ENCODE measurements at places on chromosomes 1 and 21. TPM values are rescaled to one million over a fixed set of nuclear protein-coding genes. Genes with fewer than 3 reads are reported as not detected.

DNA sequence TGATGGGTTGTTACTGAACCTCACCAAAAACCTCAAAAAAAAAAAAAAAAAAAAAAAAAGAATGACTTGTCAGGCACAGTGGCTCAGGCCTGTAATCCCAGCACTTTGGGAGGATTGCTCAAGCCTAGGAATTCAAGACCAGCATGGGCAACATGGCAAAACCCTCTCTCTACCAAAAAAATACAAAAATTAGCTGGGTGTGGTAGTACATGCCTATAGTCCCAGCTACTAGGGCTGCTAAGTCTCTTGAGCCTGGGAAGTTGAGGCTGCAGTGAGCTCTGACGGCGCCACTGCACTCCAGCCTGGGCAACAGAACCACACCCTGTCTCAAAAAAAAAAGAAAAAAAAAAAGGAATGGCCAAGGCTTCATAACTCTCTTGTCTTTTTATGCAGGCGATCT is 11.1 kb downstream of the CHAF1B start:
- H3K36me3 ChIP-seq: peaks cover 66% of the 10 kb centered on the region
- DNase-seq: no peak
- H3K27ac ChIP-seq: no peak overlapping the region

DNA sequence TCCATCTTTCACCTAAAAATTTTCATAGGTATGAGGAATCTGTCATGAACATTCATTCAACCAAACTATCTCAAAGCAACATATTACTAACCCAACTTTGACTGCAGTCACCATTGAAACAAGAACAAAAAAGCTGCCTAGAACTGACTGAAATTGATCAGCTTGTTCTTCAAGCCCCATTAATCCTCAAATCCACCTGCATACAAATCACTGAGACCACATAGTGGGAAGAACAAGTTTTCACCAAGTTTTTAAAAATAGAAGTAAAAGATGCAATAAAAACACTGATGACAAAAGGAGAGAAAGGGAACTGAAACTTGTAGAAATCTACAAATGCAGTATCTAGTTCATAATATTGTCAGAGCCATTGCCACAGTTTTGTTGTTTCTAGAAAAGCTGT is 6.1 kb downstream of the SORT1 start:
- peaks cover 33% of the 10 kb centered on the region for H3K27me3 ChIP-seq
- no peak for DNase-seq
- H3K27ac ChIP-seq: no peak overlapping the region
- H3K4me1 ChIP-seq: peaks cover 31% of the 10 kb centered on the region
- no peaks in the 10 kb centered on the region for H3K36me3 ChIP-seq

DNA sequence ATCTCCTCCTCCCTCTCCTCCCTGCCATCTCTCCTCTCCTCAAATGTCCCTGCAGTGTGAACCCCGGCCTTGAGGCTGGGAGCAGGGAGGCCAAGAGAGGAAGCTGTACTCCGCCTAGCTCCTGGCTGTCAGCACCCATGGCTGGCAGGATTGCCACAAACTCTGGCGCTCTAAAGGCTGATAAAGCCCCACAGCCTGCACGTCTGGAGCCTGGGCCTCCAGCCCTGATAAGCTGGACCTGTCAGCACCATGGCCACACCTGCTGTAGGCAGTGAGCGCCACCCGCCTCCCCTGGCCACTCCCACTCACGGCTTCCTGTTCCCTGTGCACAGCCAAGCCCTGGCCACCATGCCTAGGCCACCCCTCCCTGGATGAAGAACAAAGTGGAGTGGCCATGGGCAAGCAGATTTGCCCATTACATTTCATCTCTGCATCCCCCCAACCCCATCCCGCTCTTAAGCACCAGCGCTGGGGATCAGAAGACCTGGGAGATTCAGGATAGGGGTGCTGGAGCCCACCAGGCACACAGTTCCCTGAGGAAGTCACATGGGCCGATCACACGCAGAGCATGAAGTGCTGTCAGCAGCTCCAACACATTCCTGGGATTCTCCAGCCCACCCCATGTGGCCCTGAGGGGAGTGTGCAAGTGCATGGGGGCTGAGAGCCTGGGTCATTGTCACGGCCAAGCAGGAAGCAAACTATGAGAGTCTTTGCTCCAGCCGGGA is 24.2 kb upstream of the NPPB start:
- no peaks in the 10 kb centered on the region for H3K36me3 ChIP-seq
- H3K27me3 ChIP-seq: no peaks in the 10 kb centered on the region
- H3K4me3 ChIP-seq: no peak overlapping the region

Gene KIF17
- 0.09 TPM for total RNA-seq

DNA sequence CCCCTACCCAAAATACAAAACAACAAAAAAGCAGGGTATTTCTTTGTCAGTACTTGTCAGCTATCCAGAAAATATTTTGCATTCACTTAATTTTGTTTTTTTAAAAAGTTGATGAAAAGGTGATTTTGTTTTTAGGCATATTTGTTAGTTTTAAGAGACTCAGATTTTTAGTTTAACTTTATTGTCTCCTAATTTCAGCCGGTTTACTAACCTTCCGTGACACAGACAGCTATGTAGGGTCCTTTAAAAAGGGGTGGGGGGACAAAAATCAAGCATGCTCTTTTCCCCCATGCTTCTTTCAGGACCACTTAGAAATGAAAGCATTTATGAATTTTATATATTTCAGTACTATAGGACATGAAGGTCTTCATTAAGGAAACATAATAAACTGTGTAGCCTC is 1.6 kb downstream of the PBX1 start:
- H3K4me3 ChIP-seq: no peak overlapping the region
- H3K4me1 ChIP-seq: peaks cover 5% of the 10 kb centered on the region
- no peak for DNase-seq
- no peaks in the 10 kb centered on the region for H3K36me3 ChIP-seq
- no peak overlapping the region for H3K27ac ChIP-seq

GRCh38 chr1:212470059-212470458 is 37.3 kb downstream of the NENF start:
- H3K4me1 ChIP-seq: peaks cover 2% of the 10 kb centered on the region
- no peak for DNase-seq
- H3K36me3 ChIP-seq: no peaks in the 10 kb centered on the region
- no peaks in the 10 kb centered on the region for H3K27me3 ChIP-seq

Gene NFYC
- total RNA-seq: 66.0 TPM

Gene LYPD8
- not detected for total RNA-seq

DNA sequence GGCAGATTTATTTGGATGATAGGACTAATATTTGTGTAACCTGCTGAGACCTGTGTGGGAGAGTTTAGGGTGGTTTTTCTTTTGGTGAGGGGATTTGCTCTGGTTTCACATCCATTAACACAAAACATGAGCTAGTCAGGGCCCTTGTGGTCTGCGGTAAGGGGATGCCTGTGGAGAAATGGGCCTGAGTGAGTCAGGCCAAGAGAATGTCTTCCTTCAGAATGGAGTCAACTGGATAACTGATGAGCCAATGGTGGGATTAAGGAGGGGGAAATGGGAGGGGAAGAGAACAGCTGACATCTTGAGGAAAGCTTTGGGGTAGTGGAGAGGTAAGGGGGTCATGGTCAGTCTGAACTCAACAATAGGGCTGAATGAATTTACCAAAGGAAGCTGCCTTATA is 13.9 kb downstream of the WNT2B start:
- no peak overlapping the region for H3K4me3 ChIP-seq
- H3K36me3 ChIP-seq: no peaks in the 10 kb centered on the region
- H3K27ac ChIP-seq: no peak overlapping the region

GRCh38 chr1:55812281-55812680 is 597.1 kb upstream of the USP24 start:
- H3K4me1 ChIP-seq: peaks cover 3% of the 10 kb centered on the region
- no peaks in the 10 kb centered on the region for H3K36me3 ChIP-seq
- no peak overlapping the region for H3K4me3 ChIP-seq
- H3K27ac ChIP-seq: no peak overlapping the region
- no peaks in the 10 kb centered on the region for H3K27me3 ChIP-seq

DNA sequence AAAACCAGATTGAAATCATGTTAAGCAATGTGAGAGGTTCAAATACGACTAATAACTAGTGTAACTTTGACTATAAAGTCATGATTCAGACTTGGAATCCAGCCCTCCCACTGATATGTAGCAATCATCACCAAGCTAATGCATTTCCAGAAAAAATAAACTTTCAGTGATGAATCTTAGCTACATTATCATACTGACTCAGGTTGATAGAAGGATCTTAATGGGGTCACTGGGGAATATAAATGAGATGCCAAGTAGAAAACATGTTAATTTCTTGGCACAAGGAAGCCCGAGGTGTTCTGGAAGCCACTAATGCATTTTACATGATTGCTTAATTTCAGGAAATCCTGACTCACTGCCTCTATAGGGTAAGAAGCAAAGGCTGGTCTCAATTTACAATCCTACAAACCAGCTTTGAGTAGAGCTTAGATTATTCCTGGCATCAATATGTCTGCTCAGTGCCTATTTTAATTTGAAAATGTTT is 67.7 kb downstream of the SELENOF start:
- H3K4me1 ChIP-seq: peaks cover 5% of the 10 kb centered on the region
- no peak for DNase-seq
- no peak overlapping the region for H3K4me3 ChIP-seq
- peaks cover 2% of the 10 kb centered on the region for H3K27me3 ChIP-seq
- H3K27ac ChIP-seq: no peak overlapping the region

DNA sequence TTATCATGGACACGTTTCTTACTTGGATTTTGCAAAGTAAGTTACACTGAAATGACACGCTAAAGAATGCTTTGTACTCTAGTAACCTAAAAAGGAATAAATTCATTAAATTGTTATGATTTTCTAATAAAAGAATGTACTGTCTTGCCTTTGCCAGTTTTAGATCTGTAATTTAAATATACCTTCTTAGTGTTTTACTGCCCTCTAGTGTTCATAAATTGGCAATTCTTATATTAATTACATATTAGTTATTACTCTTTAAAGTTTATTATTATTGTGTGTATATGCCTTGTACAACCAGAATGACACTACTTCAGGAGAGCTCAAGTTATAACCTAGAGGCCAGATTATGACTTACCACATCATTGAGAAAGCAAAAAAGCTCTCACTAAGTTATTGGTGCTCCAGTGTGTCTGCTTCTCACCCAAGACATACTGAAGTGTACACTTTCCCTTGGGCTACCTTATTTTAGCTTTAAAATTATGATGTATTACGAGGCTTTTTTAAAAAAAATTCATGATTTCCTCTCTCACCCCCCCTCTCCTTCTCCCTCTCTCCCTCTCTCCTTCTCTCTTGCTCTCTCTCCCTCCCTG is 169.9 kb downstream of the HS2ST1 start:
- peaks cover 22% of the 10 kb centered on the region for H3K4me1 ChIP-seq
- no peak overlapping the region for H3K27ac ChIP-seq
- H3K36me3 ChIP-seq: no peaks in the 10 kb centered on the region
- no peak overlapping the region for H3K4me3 ChIP-seq

- no peaks in the 10 kb centered on the region for H3K36me3 ChIP-seq
- no peaks in the 10 kb centered on the region for H3K27me3 ChIP-seq
- H3K4me3 ChIP-seq: no peak overlapping the region
- peak overlapping the region; percentile 32 for H3K27ac ChIP-seq
- peak; percentile 28 for DNase-seq
Measured at GRCh38 chr1:30191154-30191702, 532.2 kb downstream of the MATN1 start.

DNA sequence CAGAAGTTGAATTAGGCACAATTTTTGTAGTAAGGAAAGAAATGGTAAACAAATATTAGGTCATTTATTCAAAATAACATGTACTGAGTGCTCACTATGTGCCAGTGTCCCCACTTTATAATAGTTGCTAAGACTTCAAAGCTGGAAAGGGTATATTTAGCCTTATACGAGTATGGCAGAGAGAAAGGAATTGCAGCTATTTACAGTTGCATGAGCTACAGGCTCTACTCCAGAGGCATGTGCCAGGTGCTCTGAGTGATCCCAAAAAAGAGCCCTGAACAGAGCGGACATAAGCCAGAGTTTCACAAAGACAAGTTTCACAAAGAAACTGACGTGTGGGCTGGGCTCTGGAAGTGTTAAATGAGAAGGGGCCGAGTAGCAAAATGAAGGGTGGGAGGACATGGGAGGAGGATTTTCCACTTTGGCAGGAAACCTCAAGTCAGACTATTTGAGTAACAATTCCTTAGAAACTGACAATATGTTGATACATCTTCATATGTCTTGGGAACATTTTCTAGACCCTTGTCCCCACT is 40.9 kb downstream of the FASLG start:
- no peaks in the 10 kb centered on the region for H3K27me3 ChIP-seq
- peaks cover 3% of the 10 kb centered on the region for H3K36me3 ChIP-seq
- H3K4me3 ChIP-seq: no peak overlapping the region
- peak overlapping the region; percentile 91 for H3K27ac ChIP-seq
- peaks cover 53% of the 10 kb centered on the region for H3K4me1 ChIP-seq
- DNase-seq: no peak

Gene MTARC1
- total RNA-seq: not detected

DNA sequence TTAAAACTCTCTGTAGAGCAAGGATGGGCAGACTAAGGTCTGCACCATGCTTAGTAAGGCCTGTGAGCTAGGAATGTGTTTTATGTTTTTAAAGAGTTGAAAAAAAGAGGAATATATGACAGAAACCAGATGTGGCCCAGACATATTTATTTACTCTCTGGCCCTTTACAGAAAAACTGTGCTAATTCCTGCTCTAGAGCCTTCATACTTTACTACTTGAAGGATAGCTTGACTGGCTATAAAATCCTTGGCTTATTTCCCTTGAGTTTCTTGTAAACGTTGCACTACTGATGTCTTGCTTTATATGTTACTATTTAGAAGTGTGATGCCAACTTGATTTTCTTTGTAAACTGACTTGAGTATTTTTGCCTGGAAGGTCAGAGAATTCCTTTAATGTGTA is 33.5 kb downstream of the CTBS start:
- no peaks in the 10 kb centered on the region for H3K27me3 ChIP-seq
- H3K27ac ChIP-seq: no peak overlapping the region
- no peak overlapping the region for H3K4me3 ChIP-seq
- H3K4me1 ChIP-seq: peaks cover 29% of the 10 kb centered on the region
- DNase-seq: no peak

Gene MMP23B
- 0.94 TPM for total RNA-seq

- H3K27me3 ChIP-seq: peaks cover 24% of the 10 kb centered on the region
- no peak overlapping the region for H3K4me3 ChIP-seq
- no peaks in the 10 kb centered on the region for H3K36me3 ChIP-seq
- peaks cover 7% of the 10 kb centered on the region for H3K4me1 ChIP-seq
Measured at GRCh38 chr1:10980841-10981727, 31.4 kb upstream of the TARDBP start.

Gene CDC20
- total RNA-seq: 128 TPM

DNA sequence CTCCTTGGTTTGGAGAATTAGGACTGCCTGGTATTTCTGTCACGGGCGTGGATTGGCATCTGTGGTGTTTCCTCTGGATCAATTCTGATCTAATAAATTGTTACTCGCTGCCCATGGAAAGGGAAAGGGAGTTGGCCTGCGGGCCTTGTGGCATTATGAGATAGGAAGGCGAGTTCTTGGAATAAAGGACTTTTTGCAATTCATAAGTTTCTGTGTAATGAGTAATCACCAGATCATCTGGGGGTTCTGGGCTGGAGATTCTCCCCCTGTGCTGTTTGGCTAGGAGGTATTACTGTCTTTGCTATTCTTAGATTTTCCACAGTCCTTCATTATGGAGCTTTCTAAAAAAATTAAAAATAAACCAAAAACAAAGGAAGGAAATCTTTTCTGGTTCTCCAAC is 315.9 kb downstream of the CAMTA1 start:
- no peak overlapping the region for H3K27ac ChIP-seq
- H3K4me1 ChIP-seq: no peaks in the 10 kb centered on the region
- no peaks in the 10 kb centered on the region for H3K27me3 ChIP-seq
- H3K36me3 ChIP-seq: no peaks in the 10 kb centered on the region
- DNase-seq: no peak

Gene ACKR1
- not detected for total RNA-seq

Gene SIK1
- total RNA-seq: 5.6 TPM

Gene COL24A1
- not detected for total RNA-seq

GRCh38 chr1:55955016-55955621 is 624.2 kb downstream of the PLPP3 start:
- no peak for DNase-seq
- H3K36me3 ChIP-seq: no peaks in the 10 kb centered on the region
- no peaks in the 10 kb centered on the region for H3K27me3 ChIP-seq
- no peak overlapping the region for H3K27ac ChIP-seq
